AG08396 (cell line): ENCODE measurements at places on chromosomes 1 and 21.

DNA sequence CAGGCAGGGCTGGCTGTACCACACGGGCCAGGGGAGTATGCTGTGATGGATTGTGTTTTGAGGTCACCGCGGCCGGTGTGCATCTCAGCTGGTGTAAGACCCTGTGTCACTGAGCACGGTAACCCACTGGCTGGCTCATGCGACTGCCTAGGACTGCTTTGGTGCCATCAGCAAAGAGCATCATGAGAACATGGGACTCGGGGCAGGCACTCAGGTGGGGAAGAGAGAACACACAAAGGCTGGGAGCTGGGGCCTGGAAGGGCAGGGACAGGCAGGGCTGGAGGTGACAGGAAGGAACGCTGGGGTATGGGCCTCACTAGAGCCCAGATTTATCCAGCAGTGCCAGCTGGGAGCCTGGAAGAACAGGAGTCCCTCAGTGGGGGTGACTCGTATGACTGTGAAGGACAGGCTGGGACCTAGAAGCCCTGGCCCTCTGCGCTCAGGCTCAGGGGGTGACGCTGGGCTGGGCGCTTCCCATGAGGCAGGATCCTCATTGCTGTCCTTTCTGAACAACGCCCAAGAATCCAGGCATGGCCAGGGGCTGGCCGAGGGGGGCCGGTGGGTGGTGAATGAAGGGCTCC, 210.4 kb upstream of the VAMP3 start:
- DNase-seq, result no peak

DNA sequence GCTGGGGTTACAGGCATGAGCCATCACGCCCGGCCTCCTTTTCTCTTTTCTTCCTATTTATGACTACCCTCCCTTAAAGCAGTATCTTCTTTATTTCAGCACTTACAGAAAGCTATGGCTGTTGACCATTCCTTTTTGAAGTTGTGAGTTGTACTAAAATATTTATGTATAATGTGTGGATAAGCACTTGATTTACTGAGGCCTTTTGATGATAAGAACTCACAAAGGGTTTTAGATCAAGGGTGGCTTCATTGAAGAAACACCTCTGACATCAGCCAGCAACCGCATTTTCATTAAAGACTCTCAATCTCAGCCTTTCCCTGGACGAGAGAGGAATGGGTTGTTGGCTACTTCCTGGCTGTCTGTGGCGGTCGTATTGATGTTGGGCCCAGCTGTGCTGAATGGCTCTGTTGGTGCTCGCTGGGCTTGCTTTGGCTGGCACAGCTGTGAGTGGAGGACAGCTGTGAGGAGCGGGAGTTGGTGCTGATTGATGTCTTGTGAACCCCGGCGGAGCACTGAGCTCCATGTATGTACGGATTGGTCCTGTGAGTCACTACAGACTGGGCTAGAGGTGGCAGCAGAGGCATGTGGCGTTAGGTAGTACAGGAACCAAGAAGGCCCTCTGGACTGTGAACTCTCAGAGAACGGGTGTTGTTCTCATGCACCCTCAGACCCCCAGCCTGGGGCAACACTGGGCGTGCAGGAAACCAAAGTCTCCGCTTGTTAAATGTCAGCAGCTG, 208.8 kb downstream of the KIF26B start:
- DNase-seq, result no peak

- DNase-seq, result no peak
Measured at GRCh38 chr1:92736395-92736794, 48.5 kb downstream of the EVI5 start.

DNA sequence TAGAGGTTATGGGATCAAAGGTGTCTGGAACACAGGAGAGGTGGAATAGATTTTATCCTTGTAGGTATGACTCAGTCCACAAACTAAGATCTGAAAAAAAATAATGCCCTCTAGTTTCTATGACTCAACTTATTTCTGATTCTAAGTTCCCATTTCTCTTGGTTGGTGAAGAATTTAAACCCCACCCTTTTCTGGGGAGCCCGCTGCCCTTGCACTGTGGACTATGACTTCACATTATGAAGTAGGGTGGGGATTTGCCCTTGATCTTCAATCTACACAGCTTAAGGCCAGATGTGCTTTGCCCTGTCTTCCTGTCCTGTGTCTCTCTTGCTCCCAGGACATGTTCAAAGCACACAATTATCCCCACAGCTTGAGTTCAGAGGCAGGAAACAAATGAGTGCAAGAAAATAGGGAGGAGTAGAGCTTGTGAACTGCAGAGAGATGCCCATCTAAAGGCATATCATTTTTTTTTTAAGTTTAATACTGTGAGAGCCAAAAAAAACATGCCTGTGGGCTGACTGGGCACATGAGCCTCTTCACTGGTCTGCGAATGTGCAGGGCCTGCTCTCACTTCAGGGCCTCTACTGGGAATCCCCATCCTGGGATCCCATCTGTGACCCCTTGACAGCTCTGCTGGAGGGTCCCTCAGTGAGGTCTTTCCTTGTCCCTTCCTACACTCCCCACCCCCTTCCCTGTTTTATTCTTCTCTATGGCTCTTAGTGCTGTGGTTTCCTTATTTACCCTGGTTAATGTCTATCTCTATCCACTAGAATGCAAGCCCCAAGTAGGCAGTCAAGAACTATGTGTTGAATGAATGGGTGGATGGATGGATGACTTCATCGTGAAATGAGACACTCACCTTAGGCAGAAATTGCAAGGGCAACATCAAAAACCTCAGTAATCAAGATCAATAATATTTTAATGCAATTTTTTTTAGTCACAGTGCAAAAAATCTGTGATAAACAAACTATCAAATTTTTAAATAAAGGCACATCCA, 61.5 kb downstream of the CD58 start:
- peak; percentile 57 for DNase-seq

- DNase-seq, result no peak
Measured at GRCh38 chr1:179082999-179083335, 1.1 kb downstream of the TOR3A start.

DNA sequence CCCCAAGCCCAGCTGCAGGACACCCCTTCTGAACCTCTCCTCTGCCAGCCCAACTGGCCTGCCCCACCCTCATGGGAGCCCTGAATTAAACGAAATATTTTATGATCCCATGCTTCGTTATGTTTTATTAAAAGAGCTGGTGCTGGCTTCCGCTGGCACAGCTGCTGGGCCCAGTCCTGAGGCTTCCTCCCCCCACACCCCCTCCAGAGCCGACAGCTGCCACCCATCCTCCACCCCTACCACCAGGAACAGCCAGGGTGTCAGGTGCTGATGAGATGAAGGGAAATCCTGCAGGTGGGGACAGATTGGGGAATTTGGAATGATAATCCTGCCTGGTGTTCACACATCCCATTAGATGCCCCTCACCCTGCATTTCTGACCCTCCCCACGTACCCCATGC, 19.0 kb downstream of the IGSF21 start:
- DNase-seq, result no peak

GRCh38 chr1:116262207-116262994, 110.6 kb upstream of the ATP1A1 start:
- no peak for DNase-seq

- DNase-seq, result no peak
Measured at GRCh38 chr1:108824051-108824450, 32.8 kb downstream of the AKNAD1 start.
